ENCODE measurements at places on chromosomes 7 and 10.

DNA sequence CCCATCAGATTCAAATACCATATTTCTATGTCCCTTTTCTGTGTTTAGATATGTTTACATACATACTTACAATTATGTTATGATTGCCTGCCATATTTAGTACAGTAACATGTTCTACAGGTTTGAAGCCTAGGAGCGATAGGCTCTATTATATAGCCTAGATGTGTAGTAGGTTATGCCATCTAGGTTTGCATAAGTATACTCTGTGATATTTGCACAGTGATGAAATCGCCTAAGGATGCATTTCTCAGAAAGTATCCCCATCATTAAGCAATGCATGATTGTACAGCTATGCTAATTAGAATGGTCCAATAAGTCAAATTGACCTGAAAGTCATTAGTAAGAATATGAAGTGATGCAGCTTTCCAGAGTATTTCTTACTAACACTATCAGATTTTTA, 1171.7 kb upstream of the LRRTM3 start:
- DNase-seq = no peak

GRCh38 chr7:132469264-132469663, 107.0 kb downstream of the PLXNA4 start:
- no peak for DNase-seq

- DNase-seq = peak; percentile 94
Measured at GRCh38 chr10:99850021-99850766, 67.8 kb downstream of the ABCC2 start.

GRCh38 chr10:92789067-92789466, 59.3 kb upstream of the EXOC6 start:
- DNase-seq = no peak

DNA sequence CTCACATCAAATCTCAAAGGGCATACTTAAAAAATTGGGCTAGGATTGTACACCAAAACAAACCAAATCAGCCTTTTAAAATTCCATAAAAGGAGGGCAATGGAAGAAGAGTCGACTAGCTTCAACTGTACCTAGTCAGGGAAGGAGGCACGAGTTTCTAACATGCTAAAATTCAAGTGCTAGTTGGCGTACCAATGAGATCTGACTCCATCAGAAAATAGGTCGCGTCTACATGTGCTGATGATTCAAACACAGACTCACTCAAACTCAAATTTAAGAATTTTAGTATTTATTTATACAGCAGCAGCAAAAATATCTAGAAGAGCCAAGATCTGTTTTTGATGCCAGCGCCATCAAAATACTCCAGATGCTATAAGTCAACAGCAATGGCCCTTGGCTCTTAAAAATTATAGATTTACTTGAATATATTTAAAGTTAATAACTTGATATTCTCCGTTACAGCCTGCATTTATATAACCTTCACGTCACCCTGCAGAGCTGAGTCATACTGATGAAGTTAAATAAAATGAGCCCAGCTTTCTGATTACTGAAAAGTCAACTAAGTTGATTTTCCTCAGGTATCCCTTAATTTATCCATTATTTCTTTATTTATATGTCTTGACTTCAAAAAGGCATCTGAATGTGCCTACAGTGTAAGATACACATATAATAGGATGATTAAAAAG, 302.1 kb upstream of the IMMP2L start:
- DNase-seq = no peak

GRCh38 chr10:71773221-71773971, at the start of gene VSIR:
Gene VSIR, minus strand, starts transcription at chr10:71773520. Its CDS starts 81 bp downstream, at chr10:71773439.
- peak; percentile 71 for DNase-seq

GRCh38 chr10:285216-285615, 150.0 kb downstream of the ZMYND11 start:
- DNase-seq = no peak

- no peak for DNase-seq
Measured at GRCh38 chr10:132879408-132880127, 62.8 kb downstream of the CFAP46 start.

DNA sequence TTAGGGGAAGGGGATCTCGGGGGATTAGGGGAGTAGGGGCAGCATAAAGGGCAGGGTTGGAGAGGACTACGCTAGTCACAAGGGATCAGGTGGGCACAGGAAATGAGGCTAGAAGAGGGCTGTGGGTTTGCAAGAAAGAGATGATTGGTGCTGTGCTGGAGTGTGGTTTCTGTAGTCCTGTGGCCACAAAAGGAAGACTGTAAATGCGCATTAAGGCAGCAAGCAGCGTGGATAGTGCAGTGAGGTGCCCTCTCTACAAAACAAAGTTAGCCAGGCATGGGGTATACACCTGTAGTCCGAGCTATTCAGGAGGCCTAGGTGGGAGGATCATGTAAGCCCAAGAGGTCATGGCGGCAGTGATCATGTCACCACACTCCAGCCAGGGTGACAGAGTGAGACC, 212.1 kb downstream of the MLLT10 start:
- DNase-seq = no peak

GRCh38 chr7:80095545-80095944, 39.1 kb upstream of the GNAI1 start:
- DNase-seq = no peak

DNA sequence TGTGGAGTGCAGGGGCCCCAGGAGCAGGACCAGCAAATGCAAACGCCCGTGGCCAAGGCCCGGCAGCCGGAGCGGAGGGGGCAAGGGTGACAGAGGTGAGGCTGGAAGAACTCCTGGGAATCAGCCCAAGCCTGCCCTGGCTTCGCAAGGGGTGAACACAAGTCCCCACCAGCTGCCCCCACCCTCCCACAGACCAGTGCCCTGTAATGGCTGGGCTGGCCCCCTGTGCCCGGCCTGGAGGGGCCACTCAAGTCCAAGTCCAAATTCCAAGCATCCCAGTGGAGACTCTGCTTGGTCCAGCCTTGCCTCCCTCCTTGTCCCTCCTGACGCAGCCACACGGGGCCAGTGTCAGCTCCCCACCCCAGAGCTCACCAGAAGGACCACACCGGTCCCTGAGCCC, 28.0 kb downstream of the MICALL2 start:
- no peak for DNase-seq

- DNase-seq = no peak
Measured at GRCh38 chr7:140610204-140611165, 30.1 kb downstream of the DENND2A start.

DNA sequence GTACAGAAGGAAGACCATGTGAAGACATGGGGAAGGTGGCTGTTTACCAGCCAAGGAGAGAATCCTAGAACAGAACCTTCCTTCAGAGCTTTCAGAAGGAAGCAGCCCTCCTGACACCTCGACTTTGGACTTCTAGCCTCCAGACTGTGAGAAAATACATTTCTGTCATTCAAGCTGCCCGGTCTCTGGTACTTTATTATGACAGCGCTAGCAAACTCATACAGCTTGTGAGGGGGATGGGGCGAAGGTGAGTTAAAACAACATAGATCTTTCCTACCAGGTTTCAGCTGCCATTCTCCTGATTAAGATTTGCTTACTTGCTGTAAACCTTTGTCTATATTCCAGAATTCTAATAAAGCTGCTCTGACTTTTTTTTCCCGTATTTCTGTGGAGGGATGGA, 14.9 kb upstream of the ZNF248 start:
- DNase-seq = no peak

DNA sequence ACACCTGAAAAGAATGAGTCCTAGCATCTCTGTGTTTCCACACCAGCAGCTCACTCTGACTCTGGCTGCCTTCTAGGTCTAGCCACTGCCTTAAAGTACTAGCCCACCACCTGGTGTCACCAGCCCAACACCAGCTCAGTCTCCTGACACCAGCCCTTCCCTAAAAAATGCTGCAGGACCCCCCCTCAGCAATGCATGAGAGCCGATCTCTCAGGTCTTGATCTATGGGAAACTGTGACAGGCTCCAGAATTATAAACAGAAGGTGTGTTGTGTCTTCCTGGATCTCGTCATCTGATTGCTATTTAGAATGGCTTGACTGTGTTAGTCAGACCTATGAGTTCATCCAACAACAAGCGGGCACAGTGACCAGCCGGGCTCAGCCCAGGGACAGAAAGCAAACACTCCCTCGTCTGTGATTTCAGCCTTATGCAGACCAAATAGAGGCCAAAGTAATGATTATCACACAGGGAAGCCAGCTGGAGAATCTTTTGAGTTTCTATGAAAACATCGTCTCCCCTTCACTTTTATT, 66.6 kb downstream of the CUBN start:
- peak; percentile 81 for DNase-seq

DNA sequence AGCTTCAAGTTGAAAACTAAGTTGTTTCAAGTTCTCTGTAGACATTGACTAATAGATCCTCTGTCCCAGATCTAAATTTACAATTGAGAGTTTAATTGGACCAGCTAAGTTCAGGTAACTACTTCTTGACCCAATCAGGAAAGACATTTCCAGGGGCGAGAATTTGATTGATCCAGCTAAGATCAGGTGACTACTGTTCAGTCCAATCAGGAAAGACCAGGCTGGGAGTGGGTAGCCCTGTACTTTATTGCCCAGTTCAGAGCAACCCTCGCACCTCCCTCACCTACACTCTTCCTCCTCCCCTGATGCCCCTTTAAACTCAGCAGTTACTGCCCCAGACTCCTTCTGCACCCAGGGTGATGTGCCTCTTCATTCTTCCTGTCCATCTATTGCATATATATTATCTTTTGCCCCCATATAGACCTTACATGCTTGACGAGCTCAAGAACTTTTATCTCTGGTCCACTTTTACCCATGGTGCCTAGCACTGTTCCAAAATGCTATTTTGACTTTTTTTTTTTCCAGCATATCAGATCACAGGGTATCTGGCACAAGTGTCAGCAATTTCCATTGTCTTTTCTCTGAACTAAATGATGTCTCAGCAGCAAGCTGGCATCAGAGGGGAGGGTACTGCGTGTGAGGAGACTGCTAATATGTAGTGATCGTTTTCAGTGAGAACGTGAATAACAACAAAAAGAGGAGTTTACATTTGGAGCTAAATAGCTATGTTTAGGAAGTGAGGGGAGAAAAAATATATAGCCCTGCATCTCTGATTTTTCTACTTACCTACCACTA, 169.4 kb downstream of the KIAA1217 start:
- no peak for DNase-seq

GRCh38 chr7:147607157-147607800, 983.3 kb upstream of the C7orf33 start:
- peak; percentile 14 for DNase-seq

DNA sequence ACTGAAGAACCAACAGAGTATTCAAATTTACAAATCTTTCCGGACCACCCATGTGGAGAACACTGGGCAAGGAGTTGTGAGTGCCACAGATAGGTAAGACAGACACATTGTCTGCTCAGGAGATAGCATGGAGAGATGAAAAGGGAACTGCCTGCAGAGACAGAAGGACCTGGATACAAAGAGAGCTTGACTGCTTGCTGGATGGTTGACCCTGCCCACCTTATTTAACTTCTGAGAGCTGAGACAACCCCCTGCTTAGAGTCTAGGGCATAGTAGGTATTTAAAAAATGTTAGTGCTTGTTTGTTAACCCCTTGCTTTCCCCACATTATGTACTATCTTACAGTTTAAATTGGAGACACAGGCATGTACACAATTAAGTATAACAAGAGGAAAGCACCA, 314.1 kb downstream of the THSD7A start:
- peak; percentile 66 for DNase-seq

GRCh38 chr10:22339761-22340328, 5.5 kb upstream of the SPAG6 start:
- DNase-seq = no peak

GRCh38 chr7:151727579-151728285, 149.2 kb downstream of the PRKAG2 start:
- DNase-seq = peak; percentile 90

GRCh38 chr10:132869621-132870020, 72.7 kb downstream of the CFAP46 start:
- no peak for DNase-seq

DNA sequence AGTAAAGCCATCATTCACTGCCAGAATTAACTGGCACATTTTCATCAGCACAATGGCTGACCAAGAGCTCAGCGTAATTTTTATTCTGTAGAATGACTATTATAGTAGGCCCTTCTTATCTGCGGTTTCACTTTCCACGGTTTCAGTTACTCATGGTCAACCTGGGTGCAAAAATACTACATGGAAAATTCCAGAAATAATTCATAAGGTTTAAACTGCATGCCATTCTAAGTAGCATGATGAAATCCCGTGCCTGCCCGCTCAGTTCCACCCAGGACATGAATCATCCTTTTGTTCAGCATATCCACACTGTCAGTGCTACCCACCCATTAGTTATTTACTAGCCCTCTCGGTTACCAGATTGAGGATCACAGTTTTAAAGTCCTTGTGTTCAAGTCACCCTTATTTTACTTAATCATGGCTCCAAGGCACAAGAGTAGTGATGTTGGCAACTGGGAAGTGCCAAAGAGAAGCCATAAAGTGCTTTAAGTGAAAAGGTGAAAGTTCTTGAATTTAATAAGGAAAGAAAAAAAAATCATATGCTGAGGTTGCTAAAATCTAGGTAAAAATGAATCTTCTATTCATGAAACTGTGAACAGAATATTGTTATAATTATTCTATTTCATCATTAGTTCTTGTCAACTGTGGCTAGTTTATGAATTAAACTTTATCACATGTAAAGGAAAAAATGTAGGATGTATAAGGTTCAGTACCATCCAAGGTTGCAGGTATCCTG, 204.9 kb downstream of the DOCK4 start:
- peak; percentile 16 for DNase-seq

All from mesendoderm (in vitro differentiated cells).